ENCODE measurements at places on chromosomes 13 and 19.

DNA sequence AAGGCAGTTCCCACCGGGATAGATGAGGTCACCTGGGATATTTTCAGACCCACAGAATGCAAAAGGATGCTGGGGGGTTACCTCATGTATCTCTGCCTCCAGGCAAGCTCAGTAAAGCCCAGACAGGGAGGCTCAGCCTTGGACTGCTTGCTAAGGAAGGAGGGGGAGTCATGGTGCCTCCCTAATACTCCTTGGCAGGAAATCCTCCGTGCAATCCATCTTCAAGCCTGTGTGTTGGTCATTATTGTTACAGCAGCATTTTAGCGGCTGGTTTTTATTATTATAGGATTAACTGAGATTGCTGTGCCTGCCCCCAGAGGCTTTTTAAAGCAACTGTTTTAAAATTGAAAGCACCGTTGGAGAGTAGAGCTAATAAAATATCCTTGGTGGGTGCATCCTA, 188.5 kb upstream of the UBL3 start:
- DNase-seq = no peak

DNA sequence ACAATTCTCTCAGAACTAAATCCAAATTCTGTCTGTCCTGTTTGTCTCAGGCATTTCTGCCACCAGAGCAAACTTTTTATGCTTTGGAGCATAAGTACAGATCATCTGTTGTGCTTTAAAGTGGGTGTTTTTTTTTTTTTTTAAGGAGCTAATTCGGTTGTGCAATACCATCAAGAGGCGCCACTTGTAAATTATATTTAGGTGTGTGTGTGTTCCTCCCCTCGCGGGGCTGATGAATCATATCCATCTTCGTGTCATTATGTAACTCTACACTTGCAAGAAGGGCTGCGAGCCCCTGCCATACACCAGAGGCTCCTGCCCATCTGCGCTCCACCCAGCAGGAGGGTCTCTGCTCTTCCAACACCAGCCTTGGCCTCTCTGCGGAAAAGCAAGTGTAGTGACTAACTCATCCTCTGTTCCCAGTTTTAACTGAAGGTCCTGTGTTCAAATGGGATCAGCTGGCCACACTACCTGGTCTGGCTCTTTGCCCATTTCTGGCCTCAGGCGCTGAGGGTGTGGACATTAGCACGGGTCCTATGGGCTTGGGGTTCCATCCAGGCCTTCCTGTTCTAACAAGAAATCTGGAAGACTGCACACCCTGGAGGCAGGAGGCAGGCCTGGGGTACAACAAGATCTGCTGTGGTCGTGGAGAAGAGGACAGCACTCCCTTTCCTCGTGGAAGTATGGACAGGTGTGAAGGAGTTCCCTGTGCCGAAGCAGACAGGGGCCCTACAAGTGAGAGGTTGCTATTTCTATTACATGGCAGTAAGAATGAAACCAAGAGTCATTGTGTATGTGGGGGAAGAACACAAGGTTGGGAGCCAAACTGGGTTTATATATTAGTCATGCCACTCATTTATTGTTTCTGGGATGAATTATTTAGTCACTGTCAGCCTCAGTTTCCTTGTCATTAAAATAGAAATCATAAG, 96.1 kb upstream of the MBNL2 start:
- no peak for DNase-seq

- DNase-seq = no peak
Observed at GRCh38 chr19:547836-548720, 4.2 kb downstream of the GZMM start.

DNA sequence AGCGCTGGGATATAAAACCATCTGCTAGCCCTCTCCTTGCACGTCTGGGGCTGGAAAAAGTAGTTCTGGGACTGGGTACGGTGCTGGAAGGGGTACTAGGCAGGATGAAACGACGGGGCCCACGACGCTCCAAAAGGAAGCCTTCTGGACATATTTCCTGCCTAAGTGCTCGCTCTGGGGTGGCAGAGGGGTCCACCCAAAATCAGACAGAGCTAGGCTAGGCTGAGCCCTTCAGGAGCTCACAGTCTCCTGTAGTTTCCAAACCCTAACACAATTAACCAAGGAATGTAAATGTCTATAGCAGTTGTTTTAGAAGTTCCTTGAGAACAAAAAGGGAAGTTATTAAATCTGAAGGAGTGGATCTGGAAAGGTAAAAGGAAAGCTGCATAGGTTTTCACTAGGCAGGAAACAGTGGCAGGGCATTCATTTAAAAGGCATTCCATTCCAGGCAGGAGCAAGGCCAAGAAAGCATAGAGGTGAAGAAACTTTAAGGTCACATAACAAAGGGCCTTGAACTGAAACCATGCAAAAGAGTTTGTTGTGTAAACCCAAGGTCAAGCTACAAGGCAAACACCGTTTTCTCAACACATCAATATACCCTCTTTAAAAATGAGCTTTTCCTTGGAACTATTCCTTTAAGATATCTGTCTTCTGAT, 634 bp upstream of the DIAPH3 start:
- no peak for DNase-seq

DNA sequence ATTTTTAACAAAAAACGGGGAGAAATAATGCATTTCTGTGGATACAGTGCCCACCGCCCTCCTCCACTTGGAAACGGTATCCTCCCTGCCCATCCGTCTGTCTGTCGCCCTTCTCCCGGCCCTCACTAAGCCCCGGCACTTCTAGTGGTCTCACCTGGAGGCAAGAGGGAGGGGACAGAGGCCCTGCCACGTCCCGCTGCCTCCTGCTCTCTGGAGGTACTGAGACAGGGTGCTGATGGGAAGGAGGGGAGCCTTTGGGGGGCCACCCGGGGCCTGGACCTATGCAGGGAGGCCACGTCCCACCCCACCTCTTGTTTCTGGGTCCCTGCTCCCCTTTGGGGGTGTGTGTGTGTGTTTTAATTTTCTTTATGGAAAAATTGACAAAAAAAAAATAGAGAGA, 3.0 kb upstream of the HAMP start:
- no peak for DNase-seq

DNA sequence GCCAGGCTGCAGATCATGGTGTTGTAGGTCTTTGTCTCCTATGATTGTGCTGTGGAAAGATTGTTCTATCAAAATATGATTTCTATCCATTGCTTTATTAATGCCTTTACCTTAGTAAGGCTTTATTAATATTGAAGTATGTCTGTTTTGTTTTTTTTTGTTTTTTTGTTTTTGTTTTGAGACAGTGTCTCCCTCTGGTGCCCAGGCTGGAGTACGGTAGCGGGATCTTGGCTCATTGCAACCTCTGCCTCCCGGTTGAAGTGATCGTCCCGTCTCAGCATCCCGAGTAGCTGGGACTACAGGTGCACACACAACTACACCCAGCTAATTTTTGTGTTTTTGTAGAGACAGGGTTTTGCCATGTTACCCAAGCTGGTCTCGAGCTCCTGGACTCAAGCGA, 7.7 kb downstream of the IRGC start:
- DNase-seq = no peak

DNA sequence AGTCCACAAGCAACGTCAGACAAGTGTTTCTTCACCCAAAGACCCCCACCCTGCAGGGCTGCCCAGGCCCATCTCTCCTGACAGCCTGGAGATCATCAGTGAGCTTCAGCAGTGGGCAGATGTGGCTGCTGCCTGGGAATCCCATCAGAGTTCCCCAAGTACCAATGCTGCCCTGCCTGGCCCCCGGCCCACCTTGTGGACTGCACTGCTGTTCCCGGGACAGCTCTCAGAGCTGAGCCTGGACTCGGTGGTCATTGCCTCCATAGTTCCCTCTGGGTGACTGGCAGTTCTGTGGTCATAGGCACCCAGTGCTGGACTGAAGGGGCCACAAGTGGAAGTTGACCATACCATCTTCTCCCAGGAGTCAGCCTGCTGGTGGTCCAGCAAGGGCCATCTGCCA, 24.5 kb upstream of the ZNF492 start:
- no peak for DNase-seq

- DNase-seq = no peak
Observed at GRCh38 chr13:107117327-107118012, 549.5 kb upstream of the ARGLU1 start.

DNA sequence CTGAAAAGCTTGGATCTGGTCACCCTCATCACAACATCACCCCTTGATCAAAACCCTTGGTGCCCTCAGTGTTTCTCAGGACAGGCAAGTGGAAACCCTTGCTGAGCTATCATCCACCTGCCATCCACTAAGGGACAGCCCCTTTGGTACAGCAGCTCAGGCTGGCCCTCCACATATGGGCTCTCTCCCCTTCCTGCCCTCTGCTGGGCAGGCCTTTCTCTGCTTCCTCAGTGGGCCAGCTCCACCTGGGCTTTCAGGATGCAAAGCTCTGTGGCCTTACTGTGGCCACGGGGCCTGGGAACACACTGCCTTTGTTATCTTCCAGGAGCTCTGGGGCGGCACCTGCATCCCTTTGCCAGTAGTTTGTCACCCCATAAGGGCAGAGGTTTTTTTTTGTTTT, 4.9 kb downstream of the SUGP1 start:
- DNase-seq = no peak

DNA sequence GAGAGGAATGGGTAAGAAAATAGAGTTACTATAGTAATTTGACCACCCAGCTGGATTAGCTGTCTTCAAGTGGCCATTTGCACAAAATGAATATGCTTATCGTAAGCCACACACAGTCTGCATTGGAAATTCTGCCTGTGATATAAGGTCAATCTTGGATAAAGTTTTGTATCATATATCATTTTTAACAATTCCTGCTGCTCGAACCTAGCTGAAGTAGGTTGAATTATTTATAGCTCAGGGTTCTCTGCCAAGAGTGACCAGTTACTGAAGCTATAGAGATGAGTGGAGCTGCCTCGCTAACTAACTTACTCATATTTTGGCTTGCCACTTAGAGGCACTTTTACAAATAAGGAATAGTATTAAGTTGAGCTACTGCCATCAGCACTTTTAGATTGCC, 220.9 kb downstream of the RGCC start:
- no peak for DNase-seq

DNA sequence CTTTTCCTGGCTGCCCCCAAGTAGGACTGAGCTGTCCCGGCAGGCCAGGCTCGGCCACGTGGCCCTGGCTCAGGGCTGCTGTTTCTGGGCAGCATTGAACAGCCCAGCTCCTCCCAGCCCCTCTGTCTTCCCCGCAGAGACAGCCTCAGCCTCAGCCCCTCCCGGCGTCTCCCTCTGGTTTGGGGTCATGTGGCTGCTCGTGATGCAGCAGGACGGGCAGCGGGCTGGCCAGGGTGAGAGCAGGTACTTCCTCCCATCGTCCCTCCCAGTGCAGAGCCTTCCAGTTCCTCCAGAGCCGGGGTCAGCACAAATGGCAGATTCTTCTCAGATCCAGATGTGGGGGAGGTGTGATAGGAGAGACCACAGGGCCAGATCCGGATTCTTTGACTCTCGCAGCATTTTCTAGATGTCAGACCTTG, 114.6 kb downstream of the KDM4B start:
- no peak for DNase-seq

- no peak for DNase-seq
Observed at GRCh38 chr19:17534767-17535166, 20.7 kb upstream of the COLGALT1 start.

- no peak for DNase-seq
Observed at GRCh38 chr19:15239337-15239949, 7.2 kb upstream of the EPHX3 start.

DNA sequence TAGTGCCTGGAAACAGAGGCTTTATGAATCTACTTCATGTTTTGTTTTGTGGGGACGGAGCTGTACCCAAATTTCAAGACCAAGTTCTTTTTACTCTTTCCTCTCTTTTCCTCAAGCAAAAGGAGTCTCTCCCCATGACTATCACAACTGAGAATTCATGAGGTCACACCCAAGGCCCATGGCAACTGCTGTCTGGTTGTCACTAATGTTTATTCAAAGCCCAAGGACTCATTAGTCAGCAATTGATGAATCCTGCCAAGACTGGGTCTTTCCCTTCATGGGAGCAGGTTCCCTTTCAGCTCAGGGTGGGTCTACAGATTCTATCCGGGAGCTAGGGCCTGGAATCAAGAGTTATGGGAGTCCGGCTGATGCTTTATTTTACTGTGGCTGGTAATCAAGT, 441.5 kb upstream of the PCDH20 start:
- no peak for DNase-seq

- DNase-seq = no peak
Observed at GRCh38 chr19:7970716-7971448, 27.4 kb upstream of the TIMM44 start.

DNA sequence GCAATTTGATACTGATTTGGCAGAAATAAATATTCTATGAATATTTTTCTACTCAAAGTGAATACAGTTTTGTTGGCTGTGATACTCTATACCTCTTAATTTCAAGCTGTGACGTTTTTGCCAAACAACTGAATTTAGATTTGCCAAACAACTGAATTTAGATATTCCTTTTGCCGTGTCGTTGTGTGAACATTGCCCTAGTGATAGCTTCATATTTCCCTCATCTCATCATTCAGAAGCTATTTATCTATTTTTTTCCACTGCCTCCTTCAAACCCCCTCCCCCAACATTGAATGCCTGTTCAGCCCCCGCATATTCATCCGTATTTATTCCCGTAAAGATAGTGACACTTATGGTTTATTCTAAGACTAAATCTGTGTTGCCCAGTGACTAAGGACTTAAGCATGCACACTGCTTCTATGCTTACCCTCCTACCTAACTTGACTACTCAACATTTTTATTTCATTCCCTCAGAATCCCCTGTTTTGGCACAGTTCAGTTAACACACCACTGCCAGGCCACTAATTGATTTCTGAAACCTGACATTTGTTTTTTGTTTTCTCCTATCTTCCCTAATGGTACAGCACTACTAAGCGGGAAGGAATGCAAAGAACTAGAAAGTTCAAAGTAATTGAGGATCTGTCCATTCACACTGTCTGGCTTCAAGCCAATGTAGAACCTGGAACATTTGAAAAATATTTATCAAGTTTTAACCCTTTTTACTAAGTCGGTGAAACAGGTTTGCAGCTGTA, 2.8 kb upstream of the KLF5 start:
- no peak for DNase-seq

DNA sequence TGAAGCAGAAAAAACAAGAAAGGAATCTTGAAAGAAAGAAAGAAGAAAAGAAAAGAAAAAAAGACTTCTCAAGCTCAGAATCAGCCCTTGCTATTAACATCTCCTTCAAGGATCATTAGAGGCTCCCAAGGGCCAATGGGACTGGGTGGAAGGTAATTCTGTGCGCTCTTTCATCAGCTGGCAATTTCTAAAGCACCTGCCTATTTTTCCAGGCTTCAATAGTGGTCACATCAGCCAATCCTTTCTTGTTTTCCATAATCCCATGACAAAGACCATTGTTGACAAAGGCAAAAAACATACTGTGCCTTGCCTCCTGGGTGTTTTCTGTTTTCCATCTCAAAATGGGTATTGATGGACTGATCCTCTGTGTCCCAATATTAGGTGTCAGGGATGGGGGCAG, 88.2 kb upstream of the TSC22D1 start:
- DNase-seq = no peak

DNA sequence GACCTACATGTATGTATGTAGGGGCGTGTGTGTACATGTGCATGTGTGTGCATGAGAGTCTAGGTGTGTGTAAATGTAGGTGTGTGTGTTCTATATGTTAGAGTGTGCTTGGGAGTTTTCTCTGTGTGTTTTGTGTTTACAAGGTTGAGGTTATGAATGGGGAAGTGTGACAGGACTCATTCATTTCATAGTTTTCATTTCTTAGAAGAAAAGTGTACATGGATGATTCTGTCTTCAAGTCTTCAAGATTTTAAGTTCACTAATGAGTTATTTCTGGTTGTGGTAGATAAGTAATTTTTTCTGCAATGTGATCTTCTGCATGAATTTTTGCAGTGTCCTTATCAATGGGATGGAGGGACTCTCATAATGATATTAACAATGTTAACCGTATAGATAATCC, 118.2 kb upstream of the SLC10A2 start:
- DNase-seq = no peak
